ENCODE measurements at places on chromosomes 6 and 20.

DNA sequence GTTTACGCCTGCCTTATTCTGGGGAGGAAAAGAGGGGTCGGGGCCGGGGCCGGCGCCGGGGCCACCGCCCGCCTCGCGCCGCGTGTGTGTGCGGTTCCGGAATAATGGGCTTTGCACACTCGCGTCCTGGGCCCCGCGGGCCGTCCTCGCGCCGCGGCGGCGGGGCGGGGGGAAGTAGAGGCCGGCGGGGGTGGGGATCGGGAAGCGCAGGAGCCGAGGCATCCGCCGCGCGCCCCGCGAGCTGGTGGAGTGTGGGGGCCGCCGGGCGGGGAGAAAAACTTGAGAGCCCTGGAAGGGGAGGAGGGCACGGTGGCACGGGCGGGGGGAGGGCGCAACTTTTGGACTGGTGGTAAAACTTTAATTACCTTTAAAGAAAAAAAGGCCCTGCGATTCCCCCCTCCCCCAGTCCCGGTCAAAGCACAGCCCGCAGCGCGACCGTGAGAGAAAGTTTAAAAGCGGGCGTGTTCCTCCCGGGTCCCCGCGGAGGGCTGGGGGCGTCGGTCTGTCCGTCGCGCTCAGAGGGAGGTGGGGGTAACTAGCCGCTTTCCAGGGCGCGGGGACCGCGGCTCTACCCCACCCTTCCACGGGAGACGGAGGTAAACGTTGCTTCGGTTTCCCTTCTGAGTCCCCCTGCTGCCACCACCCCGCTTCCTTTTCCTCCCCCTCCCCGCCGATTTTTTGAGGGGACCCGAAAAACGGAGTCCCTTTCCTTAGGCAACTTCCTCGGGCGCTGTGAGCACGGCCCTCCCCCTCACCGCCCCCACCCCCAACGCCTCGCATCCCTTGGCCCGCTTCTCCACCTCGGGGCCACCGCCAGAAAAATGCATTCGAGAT, 1.9 kb downstream of the L3MBTL3 start:
- DNase-seq, result peak; percentile 26

DNA sequence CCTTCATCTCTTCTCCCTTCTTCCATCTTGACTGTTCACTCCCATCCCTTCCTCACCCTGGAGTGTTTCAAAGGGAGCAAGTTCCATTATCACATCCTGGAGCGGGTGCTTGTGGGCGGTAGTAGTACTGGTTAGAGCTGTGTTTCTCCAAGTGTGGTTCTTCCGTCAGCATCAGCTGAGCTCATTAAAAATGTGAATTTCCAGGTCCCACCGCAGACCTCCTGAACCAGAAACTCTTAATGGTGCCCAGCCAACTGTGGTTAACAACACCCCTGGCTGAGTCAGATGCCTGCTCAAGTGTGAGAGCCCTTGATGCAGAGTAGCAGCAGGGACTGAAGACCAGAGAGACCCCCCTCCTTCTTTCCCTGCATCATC, 24.4 kb downstream of the ANGPT4 start:
- DNase-seq, result no peak

DNA sequence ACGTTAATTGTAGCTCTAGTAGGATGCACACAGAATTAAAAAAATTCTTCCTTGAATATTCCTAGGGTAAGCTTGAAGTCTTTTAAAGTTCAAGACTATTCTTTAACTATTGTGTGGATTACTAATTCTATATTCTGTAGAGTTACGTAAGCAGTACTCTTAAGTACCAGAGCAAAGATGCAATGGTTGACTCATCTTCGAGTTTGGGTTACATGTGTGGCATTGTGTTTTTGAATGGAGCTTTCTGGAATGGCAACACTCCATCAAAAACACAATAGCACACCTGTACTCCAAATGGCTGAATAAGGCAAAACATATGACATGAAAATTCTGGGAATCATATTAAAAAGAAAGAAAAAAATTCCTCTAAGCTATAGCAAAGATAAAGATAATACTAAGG, 33.5 kb upstream of the CEP162 start:
- no peak for DNase-seq

DNA sequence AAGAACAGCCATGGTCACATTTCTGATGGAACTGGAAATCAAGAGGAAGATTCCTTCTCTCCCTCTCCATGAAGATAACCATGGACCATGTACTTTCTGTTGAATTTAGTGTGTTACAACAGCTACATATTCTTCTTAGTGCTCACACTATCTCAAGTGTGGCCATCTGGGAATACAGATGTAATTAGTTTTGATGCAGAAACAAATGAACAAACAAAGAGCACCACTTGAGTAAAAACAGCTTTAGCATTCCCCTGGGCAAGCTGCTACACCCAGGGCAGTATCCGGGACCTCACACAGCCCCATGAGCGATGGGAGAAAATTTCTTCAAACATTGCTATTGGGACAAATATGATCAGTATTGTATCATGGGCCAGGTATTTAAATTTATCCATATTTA, 75.2 kb downstream of the RAMACL start:
- DNase-seq, result no peak

DNA sequence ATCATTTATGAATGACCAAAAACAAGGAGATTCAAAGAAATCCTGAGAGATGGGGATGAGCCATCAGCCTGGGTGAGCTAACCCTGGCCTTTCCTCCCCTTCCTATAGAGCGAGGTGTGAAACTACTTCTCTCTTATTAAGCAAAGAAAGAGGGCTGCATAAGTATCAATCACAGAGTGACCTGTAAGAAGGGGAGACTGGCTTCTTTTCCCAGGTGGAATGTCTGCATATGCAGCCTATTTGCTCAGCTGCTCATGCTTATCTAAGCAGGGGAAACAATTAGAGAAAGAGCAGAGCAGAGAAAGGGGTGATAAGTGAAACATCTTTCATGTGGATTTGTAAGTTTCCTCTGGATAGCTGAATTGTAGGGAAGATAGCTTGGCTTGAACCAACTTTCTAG, 160.0 kb downstream of the PKHD1 start:
- no peak for DNase-seq

- no peak for DNase-seq
Observed at GRCh38 chr6:38152620-38153019, 333.1 kb downstream of the ZFAND3 start.

- DNase-seq, result no peak
Observed at GRCh38 chr6:26223650-26224546, 136.7 kb downstream of the HFE start.

- no peak for DNase-seq
Observed at GRCh38 chr20:50001784-50002311, 19.1 kb downstream of the SNAI1 start.

DNA sequence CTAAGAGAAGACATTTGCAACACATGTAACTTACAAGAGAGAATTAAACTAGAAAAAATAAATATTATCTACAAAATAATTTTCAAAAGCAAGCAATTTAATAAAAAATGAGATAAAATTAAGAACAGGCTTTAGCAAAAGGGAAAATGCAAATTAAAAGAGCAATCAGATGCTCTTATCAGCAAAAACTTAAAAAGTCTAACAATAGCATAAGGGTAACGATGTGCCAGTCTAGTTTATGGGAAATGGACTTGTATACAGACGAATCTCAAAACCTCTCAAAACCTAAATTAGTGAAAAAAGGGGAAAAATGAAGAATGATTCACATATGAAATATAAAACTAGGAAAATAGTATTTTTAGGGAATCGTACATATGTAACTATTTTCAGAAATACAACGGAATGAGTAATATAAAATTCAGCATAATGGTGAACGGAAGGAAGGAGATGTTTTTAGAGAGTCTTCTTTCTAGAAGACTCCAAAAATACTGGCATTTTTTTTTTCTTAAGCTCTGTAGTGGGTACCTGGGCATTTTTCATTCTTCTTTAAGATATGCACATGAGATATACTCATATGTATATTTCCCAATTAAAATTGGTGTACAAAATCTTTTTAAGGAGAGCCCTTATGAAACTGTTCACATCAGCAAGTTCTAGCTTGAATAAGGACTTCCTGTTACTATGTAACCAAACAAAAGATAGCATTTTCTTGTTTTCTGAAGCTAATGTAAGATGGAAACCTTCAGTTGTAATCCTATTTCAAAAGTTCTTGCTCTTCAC, 927 bp upstream of the MANEA start:
- no peak for DNase-seq

DNA sequence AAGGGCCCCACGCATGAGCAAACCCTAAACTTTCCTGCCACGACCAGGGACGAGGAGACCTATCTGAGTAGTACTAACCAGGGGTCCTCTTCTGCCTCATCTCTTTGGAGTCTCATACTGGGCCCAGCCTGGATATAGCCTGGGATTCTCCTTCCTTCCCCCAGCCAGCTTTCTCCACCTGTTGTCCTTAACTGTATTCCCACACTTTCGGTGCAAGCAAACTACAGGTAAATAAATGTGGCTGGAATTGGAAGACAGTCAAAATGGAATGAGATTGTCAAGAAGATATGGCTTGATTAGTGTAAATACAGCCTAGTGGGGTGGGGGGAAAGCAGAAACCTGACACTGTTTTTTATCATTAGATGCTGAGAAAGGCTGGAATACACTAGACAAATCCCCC, 23.5 kb upstream of the LY86 start:
- DNase-seq, result no peak

- DNase-seq, result no peak
Observed at GRCh38 chr20:23245553-23246181, 104.9 kb upstream of the NXT1 start.
